Breast epithelium (tissue), 4 donors: ENCODE measurements at places on chromosomes 4 and X.
A peak's percentile ranks its signal among the peaks of the same experiment; 100 is the strongest.

- no peak for DNase-seq
Measured at GRCh38 chr4:48118081-48118480, 16.0 kb downstream of the TXK start.

GRCh38 chr4:155819066-155819465 lies 47.0 kb downstream of the ASIC5 start:
- no peak for DNase-seq

- no peak for DNase-seq
Measured at GRCh38 chrX:124231451-124231759, 101.1 kb upstream of the TEX13D start.

GRCh38 chrX:105313596-105313995 lies 93.1 kb upstream of the TEX13A start:
- no peak for DNase-seq

DNA sequence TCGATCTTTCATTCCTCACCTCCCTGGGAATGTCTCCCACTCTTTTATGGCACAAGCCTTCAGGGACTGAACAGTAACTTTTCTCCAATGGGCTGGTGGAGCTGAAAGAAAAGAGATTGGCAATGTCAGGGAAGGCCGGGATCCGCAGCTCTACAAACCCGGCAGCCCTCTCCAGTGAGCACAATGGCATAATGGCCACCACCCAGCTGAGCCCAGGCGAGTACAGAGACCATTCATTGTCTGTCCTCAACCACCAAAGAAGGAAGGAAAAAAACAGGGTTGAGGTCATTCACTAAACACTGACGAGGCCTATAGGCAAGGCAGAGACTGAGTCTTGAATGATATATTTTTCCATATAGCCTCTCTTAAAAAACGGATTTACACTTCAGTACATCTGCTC lies 3.6 kb downstream of the GEMIN8 start:
- no peak for DNase-seq

DNA sequence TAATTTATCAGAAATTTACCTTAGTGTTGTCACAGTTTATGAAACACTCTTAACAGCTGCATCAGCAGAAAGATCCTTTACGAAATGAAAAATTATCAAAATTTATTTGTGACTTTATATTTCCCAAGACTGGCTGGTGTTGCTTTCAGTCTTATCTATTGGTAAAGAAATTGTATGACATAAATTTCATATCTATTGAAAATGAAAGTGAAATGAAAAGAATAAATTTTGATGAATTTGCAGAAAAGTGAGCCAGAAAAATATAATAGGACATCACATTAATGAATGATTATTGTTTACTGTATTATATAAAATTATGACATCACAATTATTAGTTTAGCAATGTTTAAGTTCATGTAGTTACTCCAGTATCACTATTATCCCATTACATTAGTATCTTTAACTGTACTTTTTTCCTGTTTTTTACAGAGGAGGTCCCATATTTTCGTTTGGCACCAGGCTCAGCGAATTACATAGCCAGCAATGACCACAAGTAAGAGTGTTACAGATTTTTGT lies 13.2 kb upstream of the TMEM165 start:
- no peak for DNase-seq

DNA sequence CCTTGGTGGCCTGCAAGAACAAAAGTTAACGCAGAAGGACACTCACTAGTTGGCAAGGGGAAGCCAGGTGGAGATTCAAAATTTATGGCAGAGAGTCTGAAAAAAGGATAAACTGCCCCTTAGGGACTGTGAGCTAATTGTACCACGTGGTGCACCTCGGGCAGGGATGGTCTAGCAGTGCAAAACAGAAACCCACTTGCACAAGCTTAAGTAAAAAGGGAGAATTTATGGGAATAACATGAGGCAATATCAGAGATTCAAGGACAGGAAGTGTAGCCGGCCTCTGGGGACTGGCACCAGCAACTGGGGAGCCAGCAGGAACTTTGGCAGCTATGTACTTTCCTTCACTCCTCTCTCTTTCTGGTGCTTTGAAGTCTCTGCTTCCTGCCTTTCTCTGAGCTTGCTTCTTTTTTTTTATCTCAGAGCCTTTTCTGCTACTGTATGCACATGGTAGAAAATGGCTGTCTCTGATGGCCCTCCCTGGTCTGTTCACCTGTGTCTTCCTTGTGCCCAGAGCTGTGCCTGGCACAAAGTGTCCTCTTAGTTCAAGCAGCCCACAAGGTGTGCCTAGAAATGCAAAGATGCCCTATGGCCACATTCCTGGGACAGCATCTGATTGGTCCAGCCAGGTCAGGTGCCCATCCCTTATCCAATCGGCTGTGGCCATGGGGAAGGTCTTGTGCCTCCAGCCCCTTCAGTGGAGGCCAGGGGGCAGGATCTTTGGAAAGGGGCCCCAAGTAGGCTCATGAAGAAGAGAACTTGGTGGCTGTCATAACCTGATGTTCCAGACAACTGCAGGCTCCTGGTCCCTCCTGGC lies 114.8 kb upstream of the ATP6AP2 start:
- no peak for DNase-seq

DNA sequence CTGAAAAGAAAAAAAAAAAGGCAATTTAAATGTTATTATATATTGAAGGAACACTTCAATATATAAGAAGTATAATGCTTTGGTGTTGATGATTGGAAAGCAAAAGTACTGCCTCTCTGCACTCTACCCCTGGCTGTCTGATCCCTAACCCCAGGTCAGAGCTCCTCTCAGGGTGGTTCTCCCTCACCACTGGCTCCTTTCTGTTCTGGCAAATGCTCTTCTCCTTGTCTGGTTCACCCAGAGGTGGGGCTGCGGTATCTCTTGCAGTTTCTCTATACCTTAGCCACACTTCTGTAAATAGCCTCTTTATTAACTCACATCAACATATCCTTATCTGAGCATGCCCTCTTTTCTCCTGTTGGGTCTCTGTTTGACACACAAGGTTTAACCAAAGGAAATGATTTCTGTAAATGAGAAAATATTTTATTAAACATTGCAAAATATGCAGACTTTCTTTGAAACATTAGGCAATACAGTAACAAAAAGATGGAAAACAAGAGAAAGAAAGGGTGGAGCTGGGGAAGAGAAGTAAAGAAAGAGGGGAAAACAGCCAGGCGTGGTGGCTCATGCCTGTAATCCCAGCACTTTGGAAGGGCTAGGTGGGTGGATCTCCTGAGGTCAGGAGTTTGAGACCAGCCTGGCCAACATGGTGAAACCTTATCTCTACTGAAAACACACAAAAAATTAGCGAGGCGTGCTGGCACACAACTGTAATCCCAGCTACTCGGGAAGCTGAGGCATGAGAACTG lies 45.7 kb downstream of the ING2 start:
- DNase-seq, result no peak

GRCh38 chr4:8853249-8853648 lies 18.4 kb downstream of the HMX1 start:
- DNase-seq, result no peak

DNA sequence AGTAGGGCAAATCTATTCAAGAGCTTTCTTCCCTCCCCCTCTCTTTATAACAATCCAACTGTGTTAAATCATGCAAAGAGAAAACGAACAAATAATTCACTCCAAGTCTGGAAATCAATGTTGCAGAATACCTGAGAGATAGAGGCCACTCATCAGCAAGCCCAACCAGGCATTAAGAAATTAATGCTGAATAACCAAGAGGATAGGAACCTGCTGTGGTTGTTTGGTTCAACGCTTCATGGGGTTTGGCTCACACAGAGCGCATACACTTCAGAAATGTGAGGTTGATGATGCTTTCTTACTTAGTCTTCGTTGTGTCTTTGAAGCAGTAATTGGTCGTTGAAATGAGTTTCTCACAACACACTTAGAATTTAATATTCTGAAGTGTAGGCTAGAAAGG lies 1540.0 kb upstream of the PABPC4L start:
- DNase-seq, result no peak

DNA sequence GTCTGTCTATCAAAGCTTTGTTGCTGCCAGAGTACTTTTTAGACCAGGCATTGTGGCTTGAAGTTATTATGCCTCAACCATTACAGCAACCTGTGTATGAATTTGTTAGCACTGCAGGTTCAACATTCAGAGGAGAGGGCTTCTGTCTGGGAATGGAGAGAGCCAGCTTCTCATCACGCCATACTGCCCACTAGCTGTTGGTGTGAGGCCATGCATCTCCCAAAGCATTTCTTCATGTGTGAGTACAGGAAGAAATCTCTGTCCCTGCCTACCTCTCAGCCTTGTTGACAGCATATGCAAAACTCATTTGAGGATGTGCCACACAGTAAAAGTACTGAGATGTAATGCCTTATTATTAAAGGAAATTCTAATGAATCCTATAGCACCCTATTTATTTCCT lies 76.9 kb upstream of the PPARGC1A start:
- no peak for DNase-seq

GRCh38 chr4:118177126-118177525 lies 142.8 kb downstream of the NDST3 start:
- DNase-seq, result no peak

- no peak for DNase-seq
Measured at GRCh38 chr4:150007512-150007911, 70.7 kb upstream of the DCLK2 start.

- DNase-seq, result no peak
Measured at GRCh38 chr4:87975466-87975865, at the start of gene SPP1. TSS of gene SPP1 (plus strand) at chr4:87975714. CDS start at chr4:87976896, 1,182 bp downstream.

DNA sequence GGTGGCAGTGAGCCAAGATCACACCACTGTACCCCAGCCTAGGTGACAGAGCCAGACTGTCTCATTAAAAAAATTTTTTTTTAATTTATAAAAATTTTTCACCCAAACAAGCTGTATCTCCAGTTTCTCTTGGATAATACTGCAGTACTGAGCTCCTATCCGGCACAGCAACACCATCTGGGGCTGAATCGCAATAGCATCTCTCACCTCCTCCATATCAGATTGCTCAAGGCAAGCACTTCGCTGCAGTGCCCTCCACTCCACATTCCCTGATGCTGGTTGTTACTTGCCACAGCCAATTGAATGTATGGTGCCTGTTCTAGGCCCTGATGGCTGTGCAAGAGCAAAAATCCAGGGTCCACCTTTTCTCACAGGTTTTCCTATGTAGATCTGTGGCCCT lies 69.3 kb upstream of the FAM241A start:
- no peak for DNase-seq

GRCh38 chrX:23901060-23901459 lies 6.7 kb downstream of the APOO start:
- DNase-seq, result peak; percentile 60

DNA sequence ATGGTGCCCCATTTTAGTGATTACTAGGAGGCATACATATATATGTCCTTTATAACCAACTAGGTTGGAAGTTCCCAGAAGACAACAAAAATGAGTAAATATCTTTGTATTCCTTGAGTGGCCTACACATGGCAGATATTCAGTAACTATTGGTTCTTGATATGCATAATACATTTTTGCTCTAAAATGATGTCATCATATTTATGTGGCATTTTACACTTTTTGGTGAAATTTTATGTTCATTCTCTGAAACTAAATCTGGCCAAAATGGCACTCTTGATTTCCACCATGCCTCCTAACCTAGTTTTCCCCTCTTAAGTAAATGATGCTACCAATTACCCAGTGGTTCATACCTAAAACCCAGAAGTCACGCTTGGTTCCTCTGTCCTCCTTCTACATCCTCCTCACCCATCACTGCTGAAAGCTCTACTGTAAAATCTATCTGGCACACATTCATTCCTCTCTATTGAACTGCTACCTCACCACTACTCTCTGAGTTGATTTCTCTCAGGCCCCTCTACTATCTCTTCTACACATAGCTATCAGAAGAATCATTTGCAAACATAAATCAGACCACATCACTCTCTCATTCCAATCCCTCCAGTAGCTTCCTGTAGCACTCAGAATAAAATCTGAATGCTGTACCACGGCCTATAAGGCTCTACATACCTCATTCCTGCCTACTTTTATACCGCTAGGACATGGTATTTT lies 13.4 kb downstream of the SLC10A7 start:
- no peak for DNase-seq

- DNase-seq, result no peak
Measured at GRCh38 chr4:119729835-119730670, 101.4 kb upstream of the PDE5A start.

DNA sequence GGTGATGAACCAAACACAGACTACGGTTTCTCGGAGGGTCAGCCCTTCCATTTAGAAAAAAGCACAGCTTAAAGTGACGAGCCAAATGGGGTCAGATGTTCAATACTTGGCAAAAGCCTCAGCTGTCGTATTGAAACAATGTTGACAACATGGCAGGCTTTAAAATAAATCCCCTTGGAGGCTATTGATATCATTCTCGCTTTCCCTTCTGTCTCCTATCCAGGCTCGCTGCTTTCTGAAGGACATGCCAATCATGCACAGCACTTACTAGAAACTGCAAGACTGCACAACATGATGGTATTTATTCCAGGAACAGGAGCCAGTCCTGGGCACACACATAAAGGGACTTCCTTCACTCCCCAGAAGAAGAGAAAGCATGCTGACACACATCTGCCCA lies 137.9 kb downstream of the SLC7A11 start:
- DNase-seq, result no peak

DNA sequence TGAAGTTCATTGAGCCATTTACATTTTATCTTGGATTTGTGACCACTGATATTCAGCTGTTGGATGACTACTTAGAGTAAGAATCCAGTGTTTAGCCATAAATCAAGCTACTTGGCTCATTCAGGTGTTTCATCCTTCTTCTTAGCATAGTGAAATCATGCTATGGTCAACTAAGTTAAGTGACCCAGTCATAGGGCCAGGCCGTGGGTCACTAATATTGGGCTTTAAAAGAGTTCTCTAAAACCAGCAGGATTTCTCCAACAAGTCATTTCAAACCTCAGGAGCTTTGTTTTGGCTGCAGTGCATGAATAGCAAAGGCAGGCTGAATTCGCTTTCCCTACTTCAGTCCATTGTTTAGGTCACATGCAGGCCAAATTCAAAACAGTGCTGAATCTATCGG lies 181.0 kb downstream of the MAML3 start:
- no peak for DNase-seq

DNA sequence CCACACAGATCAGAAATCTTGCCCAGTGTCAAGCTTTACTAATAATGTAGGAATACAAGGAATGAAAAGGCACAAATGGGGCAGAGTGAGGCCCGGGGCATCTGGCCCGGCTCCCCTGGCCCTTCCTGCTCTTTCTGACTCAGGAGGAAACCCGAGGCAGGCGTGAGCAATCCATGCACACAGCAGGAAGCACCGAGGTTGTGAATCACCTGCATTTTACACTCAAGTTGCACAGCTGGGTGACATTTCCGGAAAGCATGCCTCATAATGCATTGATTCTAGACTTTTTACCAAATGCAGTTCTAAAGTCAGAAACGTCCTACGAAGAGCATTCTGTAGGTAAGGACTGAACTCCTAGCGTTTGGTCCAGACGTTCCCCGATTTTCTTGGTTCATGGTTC lies 38.9 kb downstream of the PRIMPOL start:
- DNase-seq, result no peak

GRCh38 chr4:7632971-7633370 lies 198.2 kb upstream of the PSAPL1 start:
- DNase-seq, result no peak

GRCh38 chr4:127238956-127239475 lies 393.7 kb upstream of the INTU start:
- DNase-seq, result no peak

DNA sequence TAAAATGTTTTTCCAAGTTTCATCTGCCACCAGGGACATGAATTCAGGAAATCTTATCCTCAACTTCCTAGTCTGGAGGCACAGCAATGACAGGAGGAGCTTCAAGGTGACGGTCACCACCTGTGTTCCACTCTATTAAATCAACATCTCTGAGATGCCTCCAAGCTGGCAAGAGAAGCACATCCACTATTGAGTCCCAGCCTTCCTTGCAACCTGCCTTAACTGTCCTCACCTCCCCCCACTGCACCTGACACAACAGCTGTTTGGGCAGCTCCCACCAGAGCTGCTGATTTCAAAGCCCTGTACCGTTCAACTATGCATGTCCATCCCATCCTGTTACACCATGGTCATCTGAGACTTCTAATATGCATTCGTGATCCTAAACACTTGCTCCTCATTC lies 123.4 kb downstream of the COL25A1 start:
- no peak for DNase-seq
